ENCODE measurements at places on chromosomes 5 and 9.

- no peak for DNase-seq
- H3K27me3 ChIP-seq: no peaks in the 10 kb centered on the region
- H3K4me1 ChIP-seq: peaks cover 8% of the 10 kb centered on the region
- H3K4me3 ChIP-seq: no peak overlapping the region
- H3K27ac ChIP-seq: no peak overlapping the region
These were observed 29.5 kb downstream of the PPARGC1B start for GRCh38 chr5:149759563-149759962.

DNA sequence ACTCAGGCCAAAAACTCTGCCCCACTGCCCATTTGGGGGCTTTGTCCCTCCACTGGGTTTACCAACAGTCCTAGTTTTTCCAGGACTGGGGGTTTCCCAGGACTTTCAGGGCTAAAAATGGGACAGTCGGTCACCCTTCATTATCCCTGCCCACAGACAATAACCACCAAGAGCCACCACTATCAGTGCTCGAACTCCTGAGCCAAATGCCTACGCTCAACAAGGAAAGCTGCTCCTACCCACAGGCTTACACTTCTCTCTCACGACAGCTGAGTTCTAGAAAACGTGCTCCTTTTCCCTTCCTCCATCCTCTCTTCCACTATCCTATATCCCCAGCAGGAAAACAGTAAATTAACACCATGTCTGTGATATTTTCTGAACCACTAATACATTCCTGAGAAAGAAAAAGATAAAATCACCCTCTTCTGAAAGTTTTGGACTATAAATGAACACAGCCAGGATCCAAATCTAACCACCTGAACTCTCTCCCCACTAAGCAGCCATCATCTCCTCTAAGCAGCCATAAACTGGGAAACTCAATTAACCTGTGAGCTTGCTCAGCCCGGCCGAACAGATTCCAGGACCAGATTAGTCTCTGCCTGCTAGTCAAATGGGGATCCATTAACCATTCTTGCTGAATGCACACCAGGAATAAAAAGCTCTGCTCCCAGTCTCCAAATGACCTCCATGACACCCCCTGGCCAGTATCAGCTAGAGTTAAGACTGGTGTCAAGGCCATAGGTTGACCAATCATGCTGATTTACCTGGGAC, 41.8 kb downstream of the KLHL3 start:
- peaks cover 25% of the 10 kb centered on the region for H3K4me1 ChIP-seq
- H3K27me3 ChIP-seq: no peaks in the 10 kb centered on the region
- peaks cover 40% of the 10 kb centered on the region for H3K36me3 ChIP-seq
- H3K4me3 ChIP-seq: no peak overlapping the region

DNA sequence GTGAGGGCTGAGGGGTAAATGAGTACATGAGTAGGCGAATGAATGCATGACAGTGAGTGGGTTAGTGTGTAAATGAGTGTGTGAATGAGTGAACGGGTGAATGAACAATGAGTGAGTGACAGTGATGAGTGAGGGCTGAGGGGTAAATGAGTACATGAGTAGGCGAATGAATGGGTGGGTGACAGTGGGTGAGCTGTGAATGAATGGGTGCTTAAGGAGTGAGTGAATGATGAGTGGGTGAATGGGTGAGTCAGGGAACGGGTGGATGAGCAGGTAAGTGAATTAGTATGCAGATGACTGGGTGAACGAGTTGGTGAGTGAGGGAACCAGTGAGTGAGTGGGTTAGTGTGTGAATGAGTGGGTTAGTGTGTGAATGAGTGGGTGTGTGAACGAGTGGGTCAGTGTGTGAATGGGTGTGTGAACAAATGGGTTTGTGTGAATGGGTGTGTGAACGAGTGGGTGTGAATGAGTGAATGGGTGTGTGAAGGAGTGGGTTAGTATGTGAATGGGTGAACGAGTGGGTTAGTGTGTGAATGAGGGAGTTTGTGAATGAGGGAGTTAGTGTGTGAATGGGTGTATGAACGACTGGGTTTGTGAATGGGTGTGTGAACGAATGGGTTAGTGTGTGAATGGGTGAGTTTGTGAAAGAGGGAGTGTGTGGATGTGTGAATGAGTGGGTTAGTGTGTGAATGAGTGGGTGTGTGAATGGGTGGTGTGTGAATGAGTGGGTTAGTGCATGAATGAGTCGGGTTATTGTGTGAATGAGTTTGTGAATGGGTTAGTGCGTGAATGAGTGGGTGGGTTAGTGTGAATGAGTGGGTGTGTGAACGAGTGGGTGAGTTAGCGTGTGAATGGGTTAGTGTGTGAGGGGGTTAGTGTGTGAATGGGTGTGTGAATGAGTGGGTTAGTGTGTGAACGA, 32.9 kb downstream of the NKD2 start:
- DNase-seq: no peak
- H3K27ac ChIP-seq: no peak overlapping the region
- no peaks in the 10 kb centered on the region for H3K27me3 ChIP-seq
- no peak overlapping the region for H3K4me3 ChIP-seq
- peaks cover 33% of the 10 kb centered on the region for H3K36me3 ChIP-seq
- peaks cover 3% of the 10 kb centered on the region for H3K4me1 ChIP-seq

GRCh38 chr9:137836831-137837241, 40.7 kb upstream of the CACNA1B start:
- no peaks in the 10 kb centered on the region for H3K4me1 ChIP-seq
- H3K36me3 ChIP-seq: peaks cover 9% of the 10 kb centered on the region
- no peak for DNase-seq
- no peak overlapping the region for H3K4me3 ChIP-seq

DNA sequence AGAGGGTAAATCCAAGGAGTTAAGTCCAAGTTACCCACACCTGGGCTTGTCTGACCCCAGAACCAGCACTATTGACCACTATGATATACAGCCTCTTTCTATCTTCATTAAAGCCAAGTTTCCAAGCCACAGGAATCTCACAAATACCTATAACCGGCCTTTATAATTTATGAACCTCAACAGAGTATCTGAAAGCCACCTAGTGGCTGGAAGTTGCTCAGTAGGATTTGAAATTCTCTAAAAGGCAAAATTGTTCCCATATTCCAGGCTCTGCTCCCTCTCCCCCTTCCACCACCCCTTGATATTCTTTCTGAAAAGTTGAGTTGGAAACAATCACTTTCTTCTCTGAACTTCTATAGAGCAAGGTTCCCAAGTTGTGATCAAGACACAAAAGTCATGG, 106.4 kb upstream of the GPR151 start:
- no peaks in the 10 kb centered on the region for H3K27me3 ChIP-seq
- no peaks in the 10 kb centered on the region for H3K4me1 ChIP-seq
- no peak overlapping the region for H3K27ac ChIP-seq
- DNase-seq: no peak
- no peaks in the 10 kb centered on the region for H3K36me3 ChIP-seq
- no peak overlapping the region for H3K4me3 ChIP-seq

GRCh38 chr5:121027636-121028035, 563.5 kb downstream of the PRR16 start:
- H3K4me1 ChIP-seq: no peaks in the 10 kb centered on the region
- H3K27me3 ChIP-seq: no peaks in the 10 kb centered on the region
- no peak overlapping the region for H3K4me3 ChIP-seq
- DNase-seq: no peak
- H3K27ac ChIP-seq: no peak overlapping the region

DNA sequence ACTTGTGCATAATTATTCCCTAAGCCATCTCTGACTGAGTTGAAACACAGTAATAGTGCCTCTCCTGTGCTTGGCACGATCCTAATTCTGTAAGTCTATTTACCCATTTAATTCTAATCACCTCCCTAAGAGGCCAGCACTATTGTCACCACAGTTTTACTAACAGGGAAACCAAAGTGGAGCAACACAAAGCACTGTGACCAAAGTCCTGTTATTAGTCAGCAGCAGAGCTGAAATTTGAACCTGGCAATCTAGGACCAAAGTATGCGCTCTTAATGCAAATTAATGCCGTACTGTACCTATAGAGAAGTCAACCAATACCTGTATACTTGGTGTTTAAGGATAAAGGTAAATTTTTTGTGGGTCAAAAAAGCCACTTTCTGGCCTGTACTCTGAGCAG, 77.1 kb upstream of the CNTLN start:
- H3K27ac ChIP-seq: no peak overlapping the region
- no peaks in the 10 kb centered on the region for H3K36me3 ChIP-seq
- H3K4me3 ChIP-seq: no peak overlapping the region
- H3K27me3 ChIP-seq: no peaks in the 10 kb centered on the region
- H3K4me1 ChIP-seq: no peaks in the 10 kb centered on the region

GRCh38 chr5:126443374-126443851, 20.2 kb downstream of the GRAMD2B start:
- peak overlapping the region; percentile 1 for H3K27ac ChIP-seq
- H3K36me3 ChIP-seq: peaks cover 17% of the 10 kb centered on the region
- peaks cover 31% of the 10 kb centered on the region for H3K4me1 ChIP-seq
- peak overlapping the region; percentile 10 for H3K4me3 ChIP-seq
- DNase-seq: no peak
- H3K27me3 ChIP-seq: no peaks in the 10 kb centered on the region

DNA sequence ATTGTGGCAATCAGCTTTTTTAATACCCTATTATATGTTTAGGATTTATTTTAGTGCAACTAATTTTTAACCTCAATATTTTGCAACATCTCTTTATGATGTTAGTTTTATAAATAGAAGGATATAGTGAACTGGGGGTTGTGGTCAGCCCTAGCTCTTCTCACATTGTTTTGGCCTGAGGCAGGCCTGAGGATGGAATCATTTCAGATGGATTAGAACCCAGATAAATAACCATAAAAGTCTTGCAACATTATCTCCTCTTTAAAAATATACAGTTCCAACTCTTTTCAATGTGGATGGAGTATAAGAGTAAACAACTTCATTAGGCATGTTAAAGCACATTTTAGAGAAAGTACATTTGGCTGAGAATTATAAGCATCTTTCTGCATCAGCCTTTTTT, 522.7 kb downstream of the NR2F1-AS1 start:
- H3K4me1 ChIP-seq: no peaks in the 10 kb centered on the region
- no peaks in the 10 kb centered on the region for H3K36me3 ChIP-seq
- no peak for DNase-seq
- H3K4me3 ChIP-seq: no peak overlapping the region
- no peaks in the 10 kb centered on the region for H3K27me3 ChIP-seq
- no peak overlapping the region for H3K27ac ChIP-seq

DNA sequence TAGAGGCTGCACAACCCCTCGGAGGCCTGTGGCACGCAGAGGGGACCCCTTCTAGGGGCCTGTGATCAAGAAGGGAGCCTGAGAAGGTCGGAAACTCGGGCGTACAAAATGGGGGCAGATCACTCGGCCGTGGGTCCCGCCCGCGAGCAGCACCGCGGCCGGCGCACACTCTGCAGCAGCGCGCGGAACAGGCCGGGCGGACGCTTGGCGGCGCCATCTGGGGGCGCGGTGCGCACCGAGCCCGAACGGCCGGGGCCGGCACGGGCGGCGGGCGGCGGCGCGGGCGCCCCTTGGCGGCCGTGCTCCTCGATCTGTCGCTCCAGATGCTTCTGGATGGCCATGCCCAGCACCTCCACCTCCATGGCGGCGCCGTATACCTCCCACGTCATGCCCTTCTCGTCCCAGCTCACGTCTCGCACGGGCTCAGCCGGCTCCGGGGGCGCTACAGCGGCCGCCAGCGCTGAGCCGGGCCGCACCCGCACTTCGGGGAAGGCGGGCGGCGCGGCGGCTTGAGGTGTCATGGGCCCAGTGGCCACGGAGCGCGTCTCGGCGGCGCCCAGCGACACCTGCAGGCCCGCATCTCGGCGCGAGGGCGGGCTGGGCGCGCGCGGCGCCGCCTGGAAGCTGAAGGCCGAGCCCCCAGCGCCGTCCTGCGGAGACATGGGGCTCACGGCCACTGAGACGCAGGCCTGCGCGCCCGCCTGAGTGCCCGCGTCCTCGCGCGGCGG, 13.1 kb downstream of the GPRIN1 start:
- peak; percentile 80 for DNase-seq
- peak overlapping the region; percentile 74 for H3K4me3 ChIP-seq
- peaks cover 4% of the 10 kb centered on the region for H3K4me1 ChIP-seq

GRCh38 chr9:72924154-72924790, 28.6 kb downstream of the ALDH1A1 start:
- H3K4me3 ChIP-seq: no peak overlapping the region
- no peak for DNase-seq
- H3K4me1 ChIP-seq: no peaks in the 10 kb centered on the region
- H3K27me3 ChIP-seq: peaks cover 5% of the 10 kb centered on the region

DNA sequence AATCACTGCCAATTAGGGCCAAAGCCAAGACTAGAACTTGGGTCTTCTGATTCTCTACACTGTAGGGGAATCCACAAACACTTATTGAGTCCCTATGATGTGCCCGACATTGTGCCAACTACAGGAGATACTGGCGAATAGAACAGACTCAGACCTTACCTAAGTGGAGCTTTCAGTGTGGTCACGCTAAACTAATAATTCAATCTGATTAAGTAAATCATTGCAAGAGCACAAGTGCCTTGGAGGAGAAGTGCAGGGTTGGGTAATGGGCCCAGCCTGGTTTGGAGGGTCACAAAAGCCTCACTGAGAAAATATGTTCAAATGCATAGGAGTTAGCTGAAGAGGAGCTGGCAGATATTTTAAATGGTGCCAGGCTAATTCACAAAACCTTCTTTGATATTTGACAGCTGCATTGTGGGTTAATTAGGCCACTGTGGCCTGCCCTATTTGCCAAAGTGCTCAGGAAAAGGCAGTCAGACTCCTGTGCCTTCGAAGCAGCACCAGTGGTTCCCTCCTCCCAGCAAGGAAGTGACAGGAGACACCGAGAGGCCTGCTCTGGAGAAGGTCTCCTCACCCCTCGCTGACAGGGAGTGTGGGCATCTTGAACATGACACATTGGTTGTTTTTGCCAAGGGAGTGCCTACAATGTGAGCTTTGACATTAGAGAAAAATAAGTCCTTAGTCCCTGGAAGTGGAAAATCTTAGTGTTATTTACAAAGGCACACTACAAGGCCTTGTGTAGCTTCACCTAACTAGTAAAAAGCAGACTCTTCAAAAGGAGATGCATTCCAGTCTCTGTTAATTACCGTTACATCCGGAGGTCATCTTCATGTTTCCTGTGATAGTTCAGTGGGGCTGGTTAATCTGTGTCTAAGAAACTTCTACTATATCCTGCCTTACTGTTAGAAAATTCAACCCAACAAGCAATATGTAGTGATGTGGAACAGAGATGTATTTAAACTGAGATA, 24.1 kb upstream of the TRAF1 start:
- H3K36me3 ChIP-seq: no peaks in the 10 kb centered on the region
- H3K4me1 ChIP-seq: peaks cover 1% of the 10 kb centered on the region
- H3K27ac ChIP-seq: no peak overlapping the region
- no peak for DNase-seq
